ENCODE measurements at places on chromosomes 1 and 21.

GRCh38 chr1:228060458-228061190 is 21.9 kb upstream of the ARF1 start:
- peak; percentile 43 for DNase-seq

- DNase-seq: peak; percentile 71
Measured at GRCh38 chr1:157156058-157156541, 17.9 kb upstream of the ETV3 start.

DNA sequence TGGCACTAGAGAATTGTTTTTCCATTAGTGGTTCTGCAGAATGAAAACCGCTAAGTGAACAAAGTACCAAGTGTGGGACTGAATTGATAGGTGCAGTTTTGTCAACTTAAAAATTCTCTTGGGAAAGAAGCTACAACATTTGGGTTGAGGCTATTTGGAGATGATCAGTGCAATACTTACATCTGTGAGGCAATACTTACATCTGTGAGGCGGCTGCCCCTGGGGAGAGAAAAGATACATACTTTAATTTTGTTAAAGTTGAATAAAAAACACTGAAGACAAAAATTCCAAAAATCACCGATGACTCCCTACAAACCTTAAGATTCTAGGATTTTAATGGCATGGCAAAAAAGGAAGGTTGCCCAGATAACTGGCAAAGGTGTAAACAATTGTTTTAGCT is 1.7 kb downstream of the CFAP410 start:
- no peak for DNase-seq

- no peak for DNase-seq
Measured at GRCh38 chr1:221149111-221149510, 269.9 kb downstream of the HLX start.

GRCh38 chr1:152626744-152627143 is 3.8 kb upstream of the LCE3A start:
- DNase-seq: no peak

DNA sequence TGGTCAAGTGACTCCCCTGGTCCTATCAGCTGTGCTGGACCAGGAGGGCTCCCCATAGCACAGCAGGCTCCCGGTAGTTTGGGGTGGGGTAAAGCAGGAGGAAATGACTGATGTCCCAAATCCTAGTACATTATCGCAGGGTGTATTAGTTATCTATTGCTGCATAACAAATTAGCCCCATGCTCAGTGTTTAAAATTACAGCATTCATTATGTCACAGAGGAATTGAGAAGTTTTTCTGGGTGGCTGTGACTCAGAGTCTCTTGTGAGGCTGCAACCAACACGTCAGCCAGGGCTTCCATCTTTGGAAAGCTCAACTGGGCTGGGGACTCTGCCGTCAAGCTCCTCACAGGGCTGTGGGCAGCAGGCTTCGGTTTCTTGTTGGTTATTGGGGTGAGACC is 34.3 kb upstream of the LAPTM5 start:
- DNase-seq: no peak

GRCh38 chr1:155479205-155479604 is 83.4 kb downstream of the ASH1L start:
- no peak for DNase-seq

DNA sequence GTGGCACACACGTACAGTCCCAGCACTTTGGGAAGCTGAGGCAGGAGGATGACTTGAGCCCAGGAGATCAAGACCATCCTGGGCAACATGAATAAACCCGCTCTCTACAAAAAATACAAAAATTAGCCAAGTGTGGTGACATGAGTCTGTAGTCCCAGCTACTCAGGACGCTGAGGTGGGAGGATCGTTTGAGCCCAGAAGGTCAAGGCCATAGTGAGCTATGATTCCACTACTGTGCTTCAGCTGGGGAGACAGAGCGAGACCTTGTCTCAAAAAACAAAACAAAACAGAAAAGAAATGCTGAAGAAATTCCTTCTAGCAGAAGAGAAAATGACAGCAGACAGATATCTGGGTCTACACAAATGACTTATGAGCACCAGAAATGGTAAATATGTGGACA is 10.3 kb downstream of the ALDH9A1 start:
- no peak for DNase-seq

DNA sequence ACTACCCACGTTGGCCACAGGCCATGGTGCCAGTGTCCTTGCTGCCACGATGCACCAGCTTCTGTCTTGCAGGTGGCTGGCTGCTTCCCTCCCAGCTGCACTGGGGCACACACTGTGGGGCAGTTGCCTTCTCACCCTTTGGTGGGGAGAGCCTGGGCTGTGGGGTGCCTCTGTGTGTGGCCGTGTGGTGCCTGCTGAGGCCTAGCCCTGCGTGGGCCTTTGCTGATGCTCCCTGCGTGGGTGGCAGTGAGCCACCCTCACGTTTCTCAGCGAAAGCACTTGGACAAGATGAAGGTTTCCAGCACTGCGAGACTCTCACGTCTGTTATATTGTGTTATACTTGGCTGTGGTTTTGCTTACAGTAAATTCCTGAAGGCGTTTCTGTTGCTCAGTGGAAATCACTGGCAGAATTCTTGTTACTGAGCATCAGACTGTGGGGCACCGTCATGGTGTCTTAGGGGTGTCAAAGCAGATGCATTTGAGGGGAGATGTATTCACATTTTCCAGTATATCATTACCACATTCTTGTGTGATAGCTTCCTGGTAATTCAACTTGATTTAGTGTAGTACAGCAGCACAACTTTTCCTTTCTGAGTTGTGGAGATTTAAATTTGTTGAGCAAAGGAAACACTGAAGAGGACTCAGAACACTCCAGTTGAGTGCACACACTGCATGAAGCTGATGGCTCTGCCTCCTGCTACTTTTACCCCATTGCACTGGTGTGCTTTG is 124.7 kb downstream of the PCBP3 start:
- no peak for DNase-seq

DNA sequence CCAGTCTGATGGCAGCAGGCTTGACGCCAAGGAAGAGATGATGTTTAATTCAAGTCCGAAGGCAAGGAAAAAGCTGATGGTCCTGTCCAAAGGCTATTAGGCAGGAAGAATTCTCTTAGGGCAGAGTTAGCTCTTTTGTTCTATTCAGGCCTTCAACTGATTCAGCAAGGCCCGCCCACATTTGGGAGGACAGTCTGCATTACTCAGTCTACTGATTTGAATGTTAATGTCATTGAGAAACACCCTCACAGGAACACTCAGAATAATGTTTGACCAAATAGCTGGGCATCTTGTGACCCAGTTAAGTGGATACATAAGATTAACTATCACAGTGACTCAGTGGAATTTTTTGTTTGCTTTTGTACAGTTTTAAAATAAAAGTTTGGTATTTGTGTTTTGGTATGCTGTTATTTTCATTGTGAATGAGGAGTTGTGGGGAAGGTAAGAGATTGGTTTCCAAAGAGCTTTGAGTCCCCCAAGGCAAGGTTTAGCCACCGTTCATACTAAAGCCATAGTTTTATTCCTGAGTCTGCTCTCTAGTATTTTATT is 1.7 kb upstream of the ZNF691 start:
- no peak for DNase-seq

DNA sequence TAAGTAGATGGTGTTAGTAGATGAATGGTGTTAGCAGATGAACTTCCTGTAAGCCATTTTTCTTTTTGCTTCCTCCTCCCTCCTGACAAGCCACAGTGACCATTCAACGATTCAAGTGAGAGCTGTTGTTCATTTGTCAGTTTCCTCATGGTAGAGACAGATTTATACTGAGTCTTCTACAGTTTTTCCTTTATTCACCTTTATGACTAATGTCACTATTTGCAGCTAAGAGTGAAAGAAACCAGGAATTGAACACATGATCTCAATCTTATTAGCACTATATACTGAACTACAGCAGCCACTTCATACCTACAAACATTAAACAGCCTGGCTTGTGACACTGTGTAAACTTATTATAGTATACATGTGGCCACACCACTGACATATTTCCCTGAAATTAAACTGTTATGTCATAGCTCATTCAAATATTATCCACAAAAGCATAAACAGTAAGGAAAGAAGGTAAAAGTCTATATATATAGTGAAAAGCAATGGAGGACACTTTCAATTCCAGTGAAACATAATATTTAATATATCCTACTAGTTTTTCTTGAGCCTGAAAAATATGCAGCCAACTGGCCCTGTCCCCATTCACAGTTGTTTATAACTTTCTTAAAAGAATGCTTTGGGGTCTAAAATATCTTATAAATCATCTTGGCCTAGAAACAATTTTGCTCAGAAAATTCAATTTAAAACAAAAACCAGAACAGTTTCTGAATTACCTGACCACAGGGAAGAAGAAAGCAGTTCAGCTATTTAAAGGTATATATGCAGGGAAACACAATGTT is 566.9 kb upstream of the ZRANB2 start:
- no peak for DNase-seq

- no peak for DNase-seq
Measured at GRCh38 chr1:88979054-88979748, 13.2 kb downstream of the KYAT3 start.

DNA sequence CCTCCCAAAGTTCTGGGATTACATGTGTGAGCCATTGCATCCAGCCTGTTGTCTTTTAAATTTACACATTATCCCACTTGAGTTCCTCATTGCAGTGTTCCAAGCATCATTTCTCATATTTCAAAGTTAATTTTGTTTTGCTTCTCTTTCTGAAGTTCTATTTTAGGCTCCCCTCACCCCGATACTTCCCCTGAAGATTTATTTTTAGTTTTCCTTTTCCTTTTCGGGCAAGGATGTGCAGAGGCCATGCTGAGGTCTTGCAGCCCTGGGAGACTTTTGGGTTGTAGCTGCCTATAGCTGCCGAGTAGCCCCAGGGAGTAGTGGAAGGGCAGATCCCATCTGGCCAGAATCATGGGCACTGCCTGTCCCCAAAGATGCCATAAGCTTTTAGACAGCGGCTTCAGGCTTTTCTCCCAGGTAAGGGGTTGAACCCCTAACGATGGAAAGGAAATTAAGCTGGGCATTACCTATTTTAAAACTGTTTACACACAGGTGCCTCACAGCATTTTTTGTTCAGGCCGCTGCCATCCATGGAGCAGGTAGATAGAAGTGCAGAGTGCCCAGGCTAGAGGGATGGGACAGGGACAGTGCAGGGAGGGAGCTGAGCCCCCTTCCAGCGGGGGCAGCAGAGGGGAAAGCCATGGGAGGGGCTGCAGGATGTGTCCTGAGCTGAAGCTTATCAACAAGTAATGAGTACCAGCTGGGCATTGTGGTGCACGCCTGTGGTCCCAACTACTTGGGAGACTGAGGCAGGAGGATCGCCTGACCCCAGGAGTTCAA is 15.9 kb downstream of the PSEN2 start:
- DNase-seq: no peak

DNA sequence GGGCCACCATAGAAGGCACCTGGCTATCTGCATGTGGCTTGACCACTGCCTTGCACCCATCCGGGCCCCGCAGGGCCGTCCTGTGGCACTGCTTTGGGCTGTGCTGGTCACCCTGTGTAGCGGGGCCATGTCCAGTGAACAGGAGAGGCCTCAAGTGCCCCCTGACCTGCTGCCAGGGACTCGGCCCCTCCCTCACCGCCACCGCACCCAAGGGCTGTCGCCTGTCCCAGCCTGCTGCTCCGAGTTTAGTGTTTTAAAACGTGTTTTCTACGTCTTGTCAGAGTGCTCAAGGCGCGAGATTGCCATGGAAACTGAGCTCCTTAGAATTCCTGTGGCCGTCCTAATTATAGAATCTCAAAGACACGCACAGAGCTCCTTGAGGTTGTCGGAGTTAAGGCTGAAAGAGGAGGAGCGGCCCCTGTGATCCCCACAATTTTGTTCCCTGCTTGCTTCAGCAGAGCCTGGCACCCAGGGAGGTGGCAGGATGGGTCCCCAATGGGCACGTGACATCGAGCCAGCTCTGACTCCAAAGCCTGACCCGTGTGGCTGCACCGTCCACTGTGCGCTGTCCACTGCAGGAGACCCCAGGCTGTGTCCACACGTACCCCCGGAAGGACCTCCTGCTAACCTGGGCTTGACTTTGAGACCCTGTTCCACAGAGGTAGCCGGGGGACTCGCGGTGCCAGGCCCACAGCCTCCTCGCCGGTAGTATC is 66.2 kb downstream of the FAAP20 start:
- DNase-seq: no peak

GRCh38 chr1:236524895-236525184 is 1.1 kb downstream of the LGALS8 start:
- no peak for DNase-seq

DNA sequence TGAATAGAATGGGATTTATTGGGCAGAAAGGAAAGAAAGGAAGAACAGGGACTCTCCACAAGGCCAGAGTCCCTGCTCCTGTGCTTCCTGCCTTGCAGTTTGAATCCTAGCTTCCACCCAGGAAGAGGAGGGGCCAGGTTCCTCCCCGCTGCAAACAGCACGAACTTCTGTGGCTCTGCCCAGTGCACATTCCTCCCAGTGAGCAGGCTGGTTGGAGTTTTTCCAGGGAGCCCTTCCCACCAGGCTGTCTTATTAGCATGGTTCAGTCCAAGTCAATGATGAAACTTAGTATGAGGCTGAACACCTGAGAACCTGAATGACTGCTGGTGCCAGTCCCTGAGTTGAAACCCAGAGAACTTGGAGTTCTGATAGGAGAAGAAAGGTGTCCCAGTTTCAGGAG is 247.2 kb downstream of the DUSP10 start:
- no peak for DNase-seq

DNA sequence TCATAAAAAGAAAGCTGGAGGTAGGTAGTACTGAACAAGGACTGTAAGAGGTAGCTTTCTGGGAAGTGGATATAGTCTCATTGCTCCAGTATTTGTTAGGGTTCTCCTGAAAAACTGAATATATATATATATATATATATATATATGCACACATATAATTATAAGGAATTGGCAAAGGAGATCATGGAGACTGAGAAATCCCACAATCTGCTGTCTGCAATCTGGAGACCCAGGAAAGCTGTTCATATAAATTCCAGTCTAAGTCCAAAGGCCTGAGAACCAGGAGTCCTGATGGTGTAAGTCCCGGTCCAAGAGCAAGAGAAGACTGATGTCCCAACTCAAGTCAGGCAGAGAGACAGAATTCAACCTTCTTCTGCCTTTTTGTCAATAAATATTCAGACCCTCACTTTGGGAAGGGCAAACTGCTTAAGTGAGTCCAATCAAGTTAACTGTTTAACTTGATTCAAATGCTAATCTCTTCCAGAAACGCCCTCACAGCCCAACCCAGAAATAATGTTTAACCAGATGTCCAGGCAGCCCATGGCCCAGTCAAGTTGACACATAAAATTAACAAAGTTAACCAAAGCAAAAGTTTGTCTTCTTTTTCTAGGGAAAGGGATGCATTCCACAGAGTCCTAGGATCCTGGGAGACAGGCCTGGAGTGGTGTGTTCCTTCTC is 225.3 kb upstream of the KAZN start:
- no peak for DNase-seq
